ENCODE measurements at places on chromosomes 13 and 19.

DNA sequence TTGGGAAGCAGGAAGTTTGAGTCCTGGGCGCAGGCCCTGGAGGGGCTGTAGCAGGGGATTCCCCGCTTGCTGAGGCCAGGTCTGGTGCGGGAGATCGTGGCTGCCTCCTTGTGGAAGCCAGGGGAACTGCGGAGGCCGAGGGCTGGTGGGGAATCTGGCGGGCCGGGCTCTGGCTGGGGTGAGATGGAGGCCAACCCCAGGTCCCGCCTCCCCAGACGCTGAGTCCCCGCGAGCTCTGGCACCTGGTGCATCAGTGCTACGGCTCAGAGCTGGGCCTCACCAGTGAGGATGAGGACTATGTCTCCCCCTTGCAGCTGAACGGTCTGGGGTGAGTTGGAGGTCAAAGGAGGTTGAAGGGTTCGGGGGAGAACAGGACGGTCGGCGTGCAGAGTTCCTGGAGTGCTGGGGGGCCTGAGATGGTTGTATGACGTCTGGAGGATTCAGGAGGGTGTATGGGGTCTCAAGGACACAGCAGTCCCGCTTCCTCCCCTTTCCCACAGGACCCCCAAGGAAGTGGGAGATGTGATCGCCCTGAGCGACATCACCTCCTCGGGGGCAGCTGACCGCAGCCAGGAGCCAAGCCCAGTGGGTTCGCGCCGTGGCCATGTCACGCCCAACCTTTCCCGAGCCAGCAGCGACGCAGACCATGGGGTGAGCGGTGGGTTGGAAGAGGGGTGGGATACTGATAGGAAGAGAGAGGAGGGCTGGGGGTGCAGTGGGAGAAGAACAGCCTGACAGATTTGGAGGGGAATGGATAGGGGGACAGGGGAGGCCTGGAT lies 13.1 kb downstream of the GRAMD1A start:
- no peak for DNase-seq

- DNase-seq: no peak
Measured at GRCh38 chr13:66859934-66860877, 369.9 kb downstream of the PCDH9 start.

- no peak for DNase-seq
Measured at GRCh38 chr19:41941410-41942202, 13.4 kb upstream of the ERFL start.

GRCh38 chr13:100588331-100589177 lies at the start of gene GGACT:
GGACT (minus strand) TSS chr13:100588789; CDS start chr13:100532591, 56,198 bp downstream.
- no peak for DNase-seq

- peak; percentile 9 for DNase-seq
Measured at GRCh38 chr13:93227280-93227877, 772 bp downstream of the GPC6 start.

- no peak for DNase-seq
Measured at GRCh38 chr19:30488191-30488590, 116.0 kb downstream of the ZNF536 start.

DNA sequence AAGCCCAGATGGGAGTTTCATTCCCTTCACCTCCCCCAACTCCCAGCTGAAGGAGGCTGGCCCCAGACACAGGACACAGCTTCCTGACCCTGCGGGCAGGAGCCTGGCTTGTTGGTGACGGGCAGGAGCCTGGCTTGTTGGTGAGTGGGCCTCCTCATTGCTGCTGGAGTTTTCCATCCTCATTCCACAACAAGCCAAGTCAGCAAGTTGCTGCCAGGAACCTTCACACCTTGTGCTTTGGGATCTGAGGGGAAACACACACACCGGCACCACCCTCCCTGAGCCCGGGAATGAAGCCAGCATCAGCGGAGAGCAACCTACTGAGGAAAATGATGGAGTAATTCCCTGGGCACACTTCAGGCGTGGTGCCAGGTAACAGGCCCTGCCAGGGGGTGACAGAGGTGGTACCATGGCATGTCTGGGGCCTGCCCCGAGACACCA lies 74.9 kb downstream of the ALOX5AP start:
- DNase-seq: no peak

Data from NCI-H2081 treated with DMSO at 0.1 percent for 48 hours (cell line).